T-helper 9 cell (primary cell): ENCODE measurements at places on chromosomes 5 and 9.

- no peak for DNase-seq
These were observed 616.6 kb downstream of the GABRG2 start for GRCh38 chr5:162684145-162684544.

GRCh38 chr5:15285901-15286583 is 213.9 kb upstream of the FBXL7 start:
- no peak for DNase-seq

GRCh38 chr9:105877721-105878120 is 183.4 kb downstream of the TMEM38B start:
- DNase-seq = no peak

GRCh38 chr9:107710546-107710945 is 221.0 kb upstream of the KLF4 start:
- no peak for DNase-seq

- DNase-seq = no peak
These were observed 201.5 kb downstream of the RGS3 start for GRCh38 chr9:113665064-113665463.
